Calu3 (cell line): ENCODE measurements at places on chromosomes 2 and 18. TPM values are rescaled to one million over a fixed set of nuclear protein-coding genes. Genes with fewer than 3 reads are reported as not detected.

The SOWAHC gene
- 18.9 and 19.1 TPM in 2 replicates for total RNA-seq

The ITGA4 gene
- total RNA-seq: 0.33 and 0.34 TPM in 2 replicates

The TAF4B gene
- total RNA-seq: 8.3 and 9.6 TPM in 2 replicates

The MATN3 gene
- total RNA-seq: 2.3 and 3.4 TPM in 2 replicates
